ENCODE measurements at places on chromosomes 4 and X.

DNA sequence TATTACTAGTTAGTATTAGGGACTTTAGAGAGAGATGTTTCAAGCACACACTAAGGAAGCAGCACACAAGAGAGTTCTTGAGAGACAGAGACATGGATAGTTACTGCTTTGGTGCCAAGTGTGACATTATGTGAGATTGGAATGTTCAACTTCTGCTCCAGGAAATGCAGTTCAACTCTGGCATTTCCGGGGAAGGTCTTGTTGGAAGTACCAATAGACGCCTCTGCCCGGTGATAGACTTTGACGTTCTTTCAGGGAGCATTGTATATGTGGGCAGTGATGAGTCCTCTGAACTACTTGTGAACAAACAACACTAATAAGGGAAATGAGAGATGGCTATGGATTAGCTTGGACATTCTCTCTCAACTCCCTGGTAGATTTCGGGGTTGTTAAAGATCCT, 638.1 kb upstream of the BOD1L1 start:
- DNase-seq: no peak

- no peak for DNase-seq
Measured at GRCh38 chrX:15497865-15498264, 2.7 kb upstream of the BMX start.

DNA sequence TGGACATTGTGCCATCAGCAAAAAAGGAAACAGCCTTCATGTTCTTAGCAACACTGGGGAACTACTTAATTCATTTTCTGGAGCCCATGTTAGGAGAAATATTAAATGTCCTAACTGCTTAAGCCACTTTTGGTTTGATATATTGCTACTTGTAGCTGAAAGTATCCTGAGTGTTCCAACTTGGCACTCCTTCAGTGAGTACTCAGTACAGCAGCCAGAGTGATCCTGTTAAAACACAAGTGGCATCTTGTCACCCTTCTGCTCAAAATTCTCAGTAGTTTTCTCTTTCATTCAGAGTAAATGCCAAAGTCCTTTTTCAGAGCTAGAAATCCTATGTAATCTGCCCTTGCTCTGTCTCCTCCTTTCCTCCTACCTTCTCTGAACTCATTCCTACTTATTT, 522.0 kb downstream of the GRID2 start:
- DNase-seq: no peak

DNA sequence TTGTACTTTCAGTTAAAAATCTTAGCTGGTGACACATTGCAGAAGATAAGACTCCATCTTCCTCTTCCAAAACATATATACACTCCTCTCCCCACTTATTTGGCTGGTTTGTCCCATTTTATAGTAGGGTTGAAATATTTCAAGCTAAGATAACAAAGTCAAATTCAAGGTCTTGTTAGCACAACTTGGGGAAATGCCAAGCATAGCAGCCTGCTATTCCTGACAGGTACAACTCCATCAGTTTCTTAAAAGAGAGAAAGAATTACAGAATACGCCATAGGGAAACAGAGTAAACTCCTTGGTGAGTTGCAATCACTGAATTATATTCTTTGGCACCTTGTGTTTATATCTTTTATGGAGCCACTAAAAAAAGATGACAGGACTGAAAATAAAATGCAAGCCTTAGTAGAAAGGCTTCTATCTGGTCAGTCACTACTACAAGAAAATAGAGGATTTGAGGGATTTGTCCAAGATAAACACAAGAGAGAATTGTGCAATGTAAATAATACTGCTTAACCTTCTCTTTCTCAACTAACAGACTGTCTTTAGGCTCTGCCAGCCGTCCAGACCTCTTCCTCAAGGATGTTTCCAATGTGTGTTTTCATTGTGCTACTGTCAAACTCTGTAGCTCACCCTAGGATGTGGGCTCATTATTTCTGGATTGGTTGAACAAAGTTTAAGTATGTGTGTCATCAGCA, 170.3 kb downstream of the VEGFC start:
- DNase-seq: no peak

DNA sequence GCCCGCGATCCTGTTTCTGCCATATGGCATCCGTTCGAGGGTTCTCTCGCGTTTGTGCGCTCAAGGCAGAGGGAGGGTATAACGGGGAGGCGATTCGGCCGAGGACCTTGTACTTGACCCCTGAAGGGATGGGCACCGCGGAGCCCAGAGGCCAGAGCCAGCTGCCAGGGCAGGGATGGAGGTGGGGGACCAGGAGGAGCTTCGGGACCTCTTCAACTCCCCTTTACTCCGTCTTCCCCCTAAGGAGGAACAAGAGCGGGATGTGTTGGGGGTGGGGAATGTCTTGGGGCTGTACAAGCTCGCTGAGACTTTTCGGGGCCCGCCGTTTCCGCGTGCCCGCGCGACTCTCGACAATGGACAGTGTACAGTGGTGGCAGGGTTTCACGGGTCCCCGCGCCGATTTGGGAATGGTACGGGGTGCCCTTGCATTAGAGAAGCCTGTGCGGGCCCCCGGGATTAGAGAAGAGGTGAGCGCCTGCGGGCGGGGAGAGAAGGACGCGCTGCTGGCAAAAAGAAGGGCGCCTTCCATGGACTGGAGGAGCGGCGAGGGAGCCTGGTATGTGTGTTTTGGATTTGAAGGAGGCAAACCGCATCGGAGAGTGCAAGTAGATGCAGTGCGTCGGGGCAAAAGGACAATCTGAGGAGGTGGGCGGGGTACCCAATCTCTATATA, 760 bp downstream of the UGT8 start:
- DNase-seq: no peak

- no peak for DNase-seq
Measured at GRCh38 chr4:126223784-126224407, 909.1 kb downstream of the FAT4 start.

- no peak for DNase-seq
Measured at GRCh38 chrX:16444353-16444752, 205.6 kb upstream of the S100G start.

DNA sequence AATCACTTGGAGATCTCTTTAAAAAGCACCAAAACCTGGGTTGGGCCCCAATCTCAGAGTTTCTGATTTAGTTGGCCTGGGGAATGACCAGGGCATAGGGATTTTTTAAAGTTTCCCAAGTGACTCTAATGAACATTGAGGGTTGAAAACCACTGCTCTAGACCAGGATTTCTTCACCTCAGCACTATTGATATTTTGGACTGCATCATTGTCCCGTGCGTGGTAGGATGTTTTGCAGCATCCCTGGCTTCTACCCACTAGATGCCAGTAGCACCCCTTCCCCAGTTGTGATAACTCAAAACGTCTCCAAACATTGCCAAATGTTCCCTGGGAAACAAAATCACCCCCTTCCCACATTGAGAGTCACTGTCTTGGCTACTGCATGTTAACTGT, 61.8 kb downstream of the ATXN3L start:
- DNase-seq: no peak

GRCh38 chr4:13611283-13611842, 16.2 kb downstream of the BOD1L1 start:
- DNase-seq: no peak

DNA sequence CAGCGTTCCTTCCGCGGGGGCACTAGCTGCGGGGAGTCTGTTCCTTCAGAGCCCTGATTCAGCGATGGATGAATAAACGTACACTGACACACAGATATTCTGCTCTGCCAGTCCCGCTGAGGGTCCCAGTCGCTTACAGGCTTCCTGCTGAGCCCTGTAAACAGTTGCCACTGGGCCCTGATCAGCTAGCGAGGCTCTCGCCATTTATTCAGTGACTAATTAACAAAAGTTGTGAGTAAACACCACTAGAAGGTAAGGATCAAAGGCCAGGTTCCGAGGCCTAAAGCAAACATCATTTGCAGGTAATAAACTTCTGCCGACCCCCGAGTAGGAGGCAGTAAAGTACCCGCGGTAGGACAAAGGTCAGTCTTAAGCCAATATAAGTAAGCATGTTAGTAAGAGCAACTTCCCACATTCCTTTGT, 442.6 kb upstream of the GALNT7 start:
- DNase-seq: no peak

GRCh38 chr4:148980782-148981480, 538.7 kb upstream of the NR3C2 start:
- DNase-seq: no peak

DNA sequence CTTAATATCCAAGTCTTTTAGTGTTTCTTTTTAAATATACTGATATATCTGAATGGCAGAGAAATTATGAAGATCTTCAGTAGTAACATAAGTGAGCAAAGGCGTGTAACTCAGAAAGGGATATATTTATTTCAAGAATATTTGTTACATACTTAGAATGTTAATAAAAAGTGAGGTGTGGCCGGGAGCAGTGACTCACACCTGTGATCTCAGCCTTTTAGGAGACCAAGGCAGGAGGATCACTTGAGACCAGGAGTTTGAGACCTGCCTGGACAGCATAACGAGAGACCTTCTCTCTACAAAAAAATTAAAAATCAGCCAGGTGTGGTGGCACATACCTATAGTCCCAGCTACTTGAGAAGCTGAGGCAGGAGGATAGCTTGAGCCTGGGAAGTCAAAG, 651.0 kb downstream of the ADGRL3 start:
- DNase-seq: no peak

Measured in HS-5 (cell line).